ENCODE measurements at places on chromosomes 2 and 18. TPM values are rescaled to one million over a fixed set of nuclear protein-coding genes. Genes with fewer than 3 reads are reported as not detected.

LRRC30 gene
- total RNA-seq: not detected

MYOM1 gene
- total RNA-seq: 1.1 TPM

DNA sequence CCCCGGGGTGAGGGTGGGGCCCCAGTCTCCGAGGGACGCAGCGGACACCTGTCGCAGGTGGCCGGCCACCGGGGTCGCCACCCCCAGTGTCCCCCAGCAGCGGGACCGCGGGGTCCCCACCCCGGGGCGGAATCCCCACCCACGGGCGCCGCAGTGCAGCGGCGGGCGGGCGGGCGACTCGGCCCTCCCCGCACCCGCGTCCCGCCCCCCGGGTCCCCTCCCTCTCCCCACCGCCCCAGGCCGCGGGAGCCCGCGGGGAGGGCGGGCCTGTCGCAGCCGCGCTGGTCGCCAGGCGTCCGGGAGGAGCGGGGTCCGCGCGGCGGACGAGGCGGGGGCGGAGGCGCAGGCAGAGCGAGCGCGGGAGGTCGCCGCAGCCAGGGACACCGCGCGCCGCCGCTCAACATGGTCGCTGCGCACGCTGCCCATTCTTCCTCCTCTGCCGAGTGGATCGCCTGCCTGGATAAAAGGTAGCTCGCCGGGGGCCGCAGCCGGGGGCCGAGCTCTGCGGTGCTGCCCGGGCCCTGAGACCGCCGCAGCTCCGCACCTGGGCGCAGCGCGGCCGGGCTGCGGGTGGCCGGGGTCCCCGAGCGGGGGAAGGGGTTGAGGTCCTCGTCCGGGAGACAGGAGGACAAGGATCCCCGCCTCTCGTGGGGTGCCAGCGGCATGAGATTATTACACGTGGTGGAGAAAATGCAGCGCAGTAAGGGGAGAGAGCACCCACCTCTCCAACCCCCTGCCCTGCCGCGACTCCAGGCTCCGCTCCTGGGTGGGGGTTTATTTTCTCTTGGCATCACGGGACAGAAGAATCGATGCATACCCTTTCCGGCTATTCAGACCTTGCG, at the start of gene RAPGEF4:
RAPGEF4 (plus strand) TSS at position 264 of the 842 bp plus-strand sequence; CDS start at position 403, 139 bp downstream.
- DNase-seq: peak; percentile 39

GRCh38 chr2:21072477-21073242, 28.8 kb upstream of the APOB start:
- no peak for DNase-seq

IHH gene
- 17.3 TPM for total RNA-seq

DNA sequence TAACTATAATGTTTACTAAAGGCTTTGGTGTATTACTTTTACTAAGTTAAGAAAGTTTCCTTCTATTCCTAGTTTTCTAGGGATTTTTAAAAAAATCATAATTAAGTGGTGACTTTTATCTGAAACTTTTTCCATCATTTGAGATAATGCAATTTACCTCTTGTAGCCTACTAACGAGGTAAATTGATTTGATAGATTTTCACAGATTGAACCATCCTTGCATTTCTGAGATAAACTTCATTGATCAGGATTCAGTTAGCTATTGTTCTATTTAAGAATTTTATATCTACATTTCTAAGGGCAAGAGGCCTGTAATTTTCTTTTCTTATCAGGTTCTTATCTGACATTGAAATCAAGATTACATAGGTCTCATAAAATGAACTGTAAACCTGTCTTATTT, 178.1 kb downstream of the MIB1 start:
- no peak for DNase-seq

GRCh38 chr2:129181433-129181832, 798.0 kb upstream of the RAB6C start:
- DNase-seq: no peak

DNA sequence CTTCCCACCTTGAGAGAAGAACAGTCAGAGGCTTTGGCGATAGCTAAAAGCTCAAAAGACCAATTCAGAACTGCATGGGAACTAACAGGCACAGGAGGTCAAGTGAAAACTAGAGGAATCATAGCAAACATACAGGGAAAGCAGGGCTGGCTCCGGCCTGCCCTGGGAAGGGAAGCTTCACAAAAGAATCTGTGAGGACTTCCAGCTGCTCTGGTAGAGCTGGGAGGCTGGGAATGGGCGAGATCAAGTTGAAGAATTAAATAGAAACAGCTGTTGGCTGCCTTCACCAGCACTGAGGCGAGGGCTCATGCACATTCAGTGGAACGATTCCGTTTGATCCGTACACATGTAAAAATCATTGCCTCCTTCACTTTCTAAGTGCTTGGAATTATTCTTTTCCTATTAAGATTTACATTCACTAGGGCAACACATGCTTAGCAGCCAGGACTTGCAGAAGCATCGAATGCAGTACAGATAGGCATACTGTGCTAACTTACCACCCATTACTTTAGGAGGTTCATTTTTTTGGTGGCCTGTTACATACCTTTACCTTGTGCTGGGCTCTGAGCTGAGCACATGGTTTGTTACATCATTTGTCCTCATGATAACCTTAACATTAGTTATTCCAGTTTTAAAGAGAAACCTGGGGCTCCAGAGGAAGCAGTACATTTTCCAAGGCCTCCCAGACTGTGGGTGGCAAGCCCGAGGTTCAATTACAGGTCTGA, 125.4 kb upstream of the RNF152 start:
- DNase-seq: no peak

MOGAT1 gene
- total RNA-seq: 0.74 TPM

DNA sequence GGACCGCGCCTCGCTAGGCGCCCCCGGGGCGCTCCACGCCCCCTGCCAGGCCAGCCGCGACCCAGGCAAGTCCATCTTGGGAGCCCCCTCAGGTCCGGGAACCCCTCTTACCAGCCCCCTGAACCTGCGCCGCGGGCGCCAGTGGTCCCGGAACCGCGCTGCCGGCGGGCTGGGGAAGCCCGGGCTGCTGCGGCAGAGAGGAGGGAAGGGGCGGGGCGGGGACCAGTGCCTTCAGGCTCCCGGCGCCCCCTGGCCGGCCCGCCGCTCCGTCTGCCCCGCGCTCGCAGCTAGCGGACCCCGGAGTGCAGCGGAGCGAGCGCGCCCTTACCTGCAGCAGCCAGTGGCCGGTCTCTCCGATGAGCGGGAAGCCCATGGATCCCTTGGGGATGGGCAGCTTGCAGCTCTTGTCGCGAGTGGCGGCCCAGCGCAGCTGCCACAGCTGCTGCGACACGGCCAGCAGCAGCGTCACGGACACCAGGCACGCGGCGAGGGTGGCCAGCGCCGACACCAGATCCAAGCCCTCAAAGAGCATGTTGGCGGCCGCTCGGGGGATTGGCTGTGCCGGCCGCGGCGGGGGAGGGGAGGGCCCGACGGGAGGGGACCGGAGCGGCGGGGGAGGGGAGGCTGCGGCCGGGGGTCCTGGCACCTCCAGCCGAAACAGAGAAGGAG, at the start of gene CYP26B1:
CYP26B1 (minus strand) TSS at position 560 of the 669 bp plus-strand sequence; CDS start at position 532, 28 bp downstream.
- no peak for DNase-seq

GRCh38 chr18:22509423-22509822, 91.7 kb upstream of the CTAGE1 start:
- DNase-seq: no peak

MYO7B gene
- not detected for total RNA-seq

DNA sequence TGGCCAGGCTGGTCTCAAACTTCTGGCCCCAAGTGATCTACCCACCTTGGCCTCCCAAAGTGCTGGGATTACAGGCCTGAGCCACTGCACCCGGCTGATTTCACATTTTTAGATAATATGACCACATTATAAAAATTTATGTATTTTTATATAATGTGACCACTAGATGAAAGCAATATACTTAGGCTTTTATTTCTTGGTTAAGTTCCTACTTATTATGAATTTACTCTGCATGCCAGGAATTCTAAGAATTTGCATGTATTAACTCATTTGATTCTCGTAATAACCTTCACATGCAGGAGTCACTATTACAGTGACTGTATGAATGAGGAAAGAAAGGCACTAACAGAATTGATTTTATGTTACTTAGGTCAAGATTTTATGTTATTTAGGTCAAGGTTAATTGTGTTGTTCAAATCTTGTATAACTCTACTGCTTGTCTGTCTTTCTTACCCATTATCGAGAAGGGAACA, 25.6 kb upstream of the CASP8 start:
- DNase-seq: no peak

DNA sequence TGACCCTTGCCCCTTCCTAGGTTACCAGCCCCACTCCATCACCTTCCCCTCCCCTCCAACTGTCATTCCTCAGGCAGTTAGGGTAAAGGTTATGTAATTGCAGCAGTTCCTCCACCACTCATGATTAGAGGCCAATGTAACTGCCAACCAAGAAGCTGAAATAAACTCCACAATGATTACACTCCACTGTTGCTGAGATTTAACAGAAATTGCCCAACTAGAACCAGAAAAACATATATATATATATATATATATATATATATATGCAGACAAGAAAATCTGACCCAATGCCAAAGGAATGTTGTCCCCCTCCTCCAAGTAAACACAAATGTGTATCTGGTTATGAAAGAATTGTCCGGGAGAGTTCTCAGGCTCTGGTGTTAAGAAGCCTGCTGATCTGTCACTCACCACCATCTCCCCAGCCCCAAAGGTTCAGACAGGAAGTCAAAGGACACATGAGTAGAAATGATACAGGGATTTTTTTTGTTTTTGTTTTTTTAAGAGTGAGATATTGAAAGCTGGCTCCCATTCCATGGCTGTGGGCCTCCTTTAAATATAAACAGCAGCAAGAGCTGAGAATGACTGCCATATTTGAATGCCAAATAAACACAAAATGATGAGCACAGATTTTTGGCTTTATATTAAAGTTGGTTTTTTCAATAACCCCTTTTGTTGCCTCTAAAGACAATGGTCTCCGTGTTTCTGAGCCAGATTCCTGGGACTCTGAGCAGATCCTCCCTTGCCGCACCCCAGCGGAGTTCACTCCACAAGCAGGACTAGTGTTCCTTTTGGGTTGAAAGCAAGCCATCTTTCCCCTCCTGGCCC, 127.2 kb upstream of the MAPRE2 start:
- no peak for DNase-seq

GRCh38 chr18:59006461-59007067, 133.1 kb upstream of the SEC11C start:
- DNase-seq: no peak

GRCh38 chr18:13394801-13395200, 176.2 kb downstream of the LDLRAD4 start:
- no peak for DNase-seq

DNA sequence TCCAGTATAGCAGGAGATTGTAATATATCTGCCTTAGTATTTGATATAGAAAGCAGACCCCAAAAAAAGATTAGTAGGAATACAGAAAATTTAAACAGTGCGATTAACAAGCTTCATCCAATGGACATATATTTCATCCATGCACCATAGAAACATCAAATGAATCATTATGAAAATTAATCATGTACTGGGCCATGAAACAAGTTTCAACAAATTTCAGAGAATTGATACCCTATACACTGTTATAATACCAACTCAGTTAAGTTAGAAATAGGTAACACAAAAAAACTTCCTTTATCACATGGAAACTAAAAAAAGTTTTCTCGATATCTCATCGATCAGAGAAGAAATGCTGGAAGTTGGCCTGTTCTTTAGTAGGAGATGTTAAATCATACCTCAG, 192.1 kb upstream of the STON1 start:
- DNase-seq: no peak

ELOA2 gene
- total RNA-seq: not detected

DNA sequence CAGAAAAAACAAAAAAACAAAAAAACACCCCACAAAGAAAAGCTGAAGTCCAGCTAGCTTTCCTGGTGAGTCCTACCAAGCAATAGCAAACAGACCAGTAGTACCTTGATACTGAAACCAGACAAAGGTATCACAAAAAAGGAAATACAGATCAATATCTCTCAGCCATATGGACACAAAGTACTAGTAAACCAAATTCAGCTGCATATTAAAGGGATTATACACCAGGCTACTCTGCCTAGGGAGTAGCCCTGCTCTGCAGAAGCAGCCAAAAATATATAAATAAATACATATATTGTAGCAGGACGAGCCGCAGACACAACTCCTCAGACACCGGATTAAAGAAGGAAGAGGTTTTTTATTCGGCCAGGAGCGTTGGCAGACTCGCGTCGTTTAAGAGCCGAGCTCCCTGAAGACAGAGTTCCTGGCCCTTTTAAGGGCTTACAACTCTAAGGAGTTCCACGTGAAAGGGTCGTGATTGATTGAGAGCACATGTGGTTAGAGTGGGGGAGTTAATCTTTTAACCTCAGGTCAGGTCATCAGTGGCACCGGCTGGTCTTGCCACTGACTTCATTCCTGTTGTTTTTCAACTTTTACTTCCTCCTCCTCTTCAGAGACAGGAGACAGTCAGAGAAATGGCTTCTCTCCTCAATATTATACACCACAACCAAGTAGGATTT, 38.4 kb upstream of the DTNB start:
- DNase-seq: no peak

- DNase-seq: no peak
These were observed 8.6 kb upstream of the C2orf42 start for GRCh38 chr2:70199320-70199864.

DNA sequence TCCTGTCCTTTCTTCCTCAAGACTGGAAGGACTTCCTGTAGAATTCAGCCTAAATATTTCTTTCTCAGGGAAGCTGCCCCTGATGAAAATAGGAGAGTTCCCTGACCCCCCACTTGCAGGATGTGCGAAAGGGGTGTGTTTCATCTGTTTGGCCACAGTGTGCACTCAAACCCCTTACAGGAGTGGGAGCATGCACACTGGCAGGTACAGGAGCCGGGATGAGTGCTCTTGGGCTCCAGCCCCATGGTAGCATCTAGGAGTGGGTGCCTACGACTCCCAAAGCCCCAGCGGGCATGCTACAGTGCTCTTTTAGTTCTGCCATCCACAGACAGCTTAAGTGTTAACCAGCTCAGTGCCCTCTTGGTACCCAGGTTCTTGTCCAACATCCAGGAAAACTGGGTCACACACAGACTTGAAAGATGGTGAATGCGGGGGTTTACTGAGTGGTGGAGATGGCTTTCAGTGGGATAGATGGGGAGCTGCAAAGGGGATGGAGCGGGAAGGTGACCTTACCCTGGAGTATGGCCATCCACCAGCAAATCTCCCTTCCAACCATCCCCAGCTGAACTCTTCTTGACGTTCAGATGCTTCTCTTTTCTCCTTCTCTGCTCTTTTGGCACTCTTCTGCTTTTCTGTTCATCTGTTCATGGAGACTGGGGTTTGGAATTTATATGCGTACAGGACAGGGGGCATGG, 295.0 kb upstream of the NCKAP5 start:
- DNase-seq: no peak

SLC4A1AP gene
- 22.1 TPM for total RNA-seq

DNA sequence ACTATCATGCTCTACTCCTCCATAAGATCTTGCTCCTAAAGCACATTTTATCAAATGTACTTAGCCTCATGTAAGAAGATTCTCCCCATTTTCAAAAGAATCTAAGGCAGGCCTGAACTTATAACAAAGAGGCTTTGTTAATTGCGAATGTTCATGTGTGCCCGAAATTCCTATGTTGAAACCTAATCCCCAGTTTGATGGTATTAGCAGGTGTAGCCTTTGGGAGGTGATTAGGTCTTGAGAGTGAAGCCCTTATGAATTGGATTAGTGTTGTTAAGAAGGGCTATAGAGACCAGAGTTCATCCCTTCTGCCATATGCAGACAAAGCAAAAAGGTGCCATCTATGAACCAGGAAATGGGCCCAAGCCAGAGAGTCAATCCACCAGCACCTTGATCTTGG, 234.5 kb downstream of the PAX3 start:
- DNase-seq: no peak

All from progenitor cell of endocrine pancreas (in vitro differentiated cells).